ENCODE measurements at places on chromosomes 7 and 10.

DNA sequence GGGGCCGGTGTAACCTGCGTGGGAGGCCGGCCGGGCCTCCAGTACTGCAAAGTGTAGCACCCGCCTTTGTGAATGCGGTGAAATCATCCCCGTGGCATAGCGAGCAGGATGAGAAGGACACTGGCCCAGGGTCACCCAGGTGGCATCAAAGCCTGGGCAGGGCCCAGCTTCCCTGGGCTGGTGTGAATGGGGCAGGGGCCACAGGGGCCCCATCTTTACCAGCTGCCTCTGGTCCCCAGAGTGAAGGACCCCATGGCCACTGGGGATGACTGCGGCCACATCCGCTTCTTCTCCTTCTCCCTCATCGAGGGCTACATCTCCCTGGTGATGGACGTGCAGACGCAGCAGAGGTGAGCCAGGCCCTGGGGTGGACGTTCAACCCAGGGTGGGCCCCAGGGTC lies 53.8 kb downstream of the RCC1L start:
- no peak for DNase-seq

- no peak for DNase-seq
Measured at GRCh38 chr7:22219036-22219435, 137.9 kb downstream of the RAPGEF5 start.

DNA sequence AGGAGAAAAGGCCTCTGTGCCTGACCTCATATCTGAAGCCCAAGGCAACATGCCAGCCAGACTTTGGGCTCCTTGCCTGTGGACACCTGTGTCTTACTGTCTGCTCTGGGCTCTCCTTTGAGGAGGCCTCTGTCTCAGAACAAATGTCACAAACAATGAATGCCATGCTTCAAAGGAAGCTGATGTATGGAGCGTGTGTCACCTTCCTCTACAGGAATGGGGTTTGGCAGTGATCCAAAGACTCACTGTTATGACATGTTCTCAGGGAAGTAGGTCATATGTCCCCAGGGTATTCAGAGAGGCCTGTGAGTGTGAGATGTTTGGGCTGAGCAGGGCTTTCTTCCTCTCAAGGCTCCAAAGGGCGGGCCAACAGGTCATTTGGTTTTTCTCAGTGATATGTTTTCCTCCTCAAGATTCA lies 38.4 kb downstream of the PTPRE start:
- peak; percentile 65 for DNase-seq

GRCh38 chr10:101601541-101601940 lies 13.4 kb downstream of the DPCD start:
- DNase-seq = no peak

- DNase-seq = no peak
Measured at GRCh38 chr10:71009126-71009525, 120.8 kb upstream of the PCBD1 start.

- DNase-seq = no peak
Measured at GRCh38 chr7:94431176-94431575, 36.5 kb downstream of the COL1A2 start.

DNA sequence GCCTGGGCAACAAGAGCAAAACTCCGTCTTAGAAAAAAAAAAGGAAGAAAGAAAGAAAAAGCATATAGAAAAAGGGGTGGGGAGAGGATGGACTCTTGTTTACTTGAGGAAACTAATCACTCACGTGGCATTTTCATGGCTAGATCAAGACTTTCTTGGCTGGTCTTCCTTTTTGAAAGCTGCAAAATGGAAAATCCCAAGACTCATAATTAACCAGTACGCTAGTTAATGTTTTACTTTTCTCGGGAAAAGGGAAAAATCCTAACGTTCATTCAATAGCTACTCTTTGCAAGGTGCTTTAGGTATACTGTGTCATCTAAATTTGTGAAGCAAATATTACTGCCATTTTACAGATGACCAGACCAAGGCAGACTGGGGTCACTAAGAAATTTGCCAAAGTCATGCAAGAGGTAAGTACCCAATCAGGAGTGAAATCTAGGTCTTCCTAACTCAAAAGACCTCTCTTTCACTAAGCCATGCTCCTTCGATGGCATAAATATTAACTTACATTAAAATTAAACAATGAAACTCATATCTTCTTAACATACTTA lies 24.4 kb downstream of the NAPEPLD start:
- DNase-seq = no peak

DNA sequence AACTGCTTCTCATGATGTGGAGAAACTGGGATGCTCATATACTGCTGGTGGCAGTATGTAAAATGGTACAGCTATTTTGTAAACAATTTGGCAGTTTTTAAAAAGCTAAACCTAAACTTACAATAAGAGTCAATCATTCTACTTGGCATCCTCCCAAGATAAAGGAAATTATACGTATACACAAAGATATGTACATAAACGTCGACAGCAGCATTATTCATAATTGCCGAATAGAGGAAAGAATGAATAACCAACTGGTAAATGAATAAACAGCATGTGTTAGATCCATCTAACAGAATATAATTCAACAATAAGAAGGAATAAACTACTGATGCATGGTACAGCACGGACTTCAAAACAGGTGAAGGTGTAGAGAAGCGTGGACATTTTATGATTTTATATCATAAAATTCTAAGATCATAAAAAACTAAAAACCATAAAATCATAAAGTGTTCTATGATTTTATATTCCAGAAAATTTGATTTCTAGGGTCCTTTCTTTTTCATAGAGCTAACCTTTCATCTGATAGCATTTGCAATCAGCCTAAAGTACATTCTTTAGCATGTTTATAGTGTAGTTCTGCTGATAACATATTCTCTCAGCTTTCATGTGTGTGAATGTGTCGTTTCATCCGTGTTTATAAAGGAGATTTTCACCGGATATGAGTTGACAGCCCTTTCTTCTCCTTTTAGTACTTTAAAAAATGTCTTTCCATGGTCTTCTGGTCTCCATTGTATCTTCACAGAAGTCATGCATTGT lies 261.5 kb downstream of the DIP2C start:
- no peak for DNase-seq

DNA sequence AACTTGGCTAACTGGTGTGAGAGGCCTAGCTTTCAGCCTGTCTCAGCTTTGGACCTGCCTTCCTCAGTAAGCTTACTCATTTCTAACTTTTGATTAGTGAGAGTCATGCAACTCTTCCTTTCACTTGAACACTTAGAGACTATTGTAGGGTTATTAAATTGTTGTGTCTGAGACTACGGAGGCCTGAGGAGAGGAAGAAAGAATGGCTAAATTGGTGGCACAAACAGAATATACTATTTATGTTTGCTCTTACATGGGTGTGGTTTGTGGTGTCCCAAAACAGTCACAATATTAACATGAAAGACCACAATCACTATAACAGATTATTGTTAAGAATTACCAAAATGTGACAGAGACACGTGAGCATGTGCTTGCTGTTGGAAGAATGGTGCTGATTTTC lies 82.1 kb downstream of the TRIM24 start:
- no peak for DNase-seq

- DNase-seq = no peak
Measured at GRCh38 chr10:76244061-76244686, 812.8 kb downstream of the LRMDA start.

GRCh38 chr7:71682841-71683781 lies 551.2 kb downstream of the GALNT17 start:
- no peak for DNase-seq

GRCh38 chr10:125152450-125153368 lies 7.7 kb downstream of the CTBP2 start:
- no peak for DNase-seq

DNA sequence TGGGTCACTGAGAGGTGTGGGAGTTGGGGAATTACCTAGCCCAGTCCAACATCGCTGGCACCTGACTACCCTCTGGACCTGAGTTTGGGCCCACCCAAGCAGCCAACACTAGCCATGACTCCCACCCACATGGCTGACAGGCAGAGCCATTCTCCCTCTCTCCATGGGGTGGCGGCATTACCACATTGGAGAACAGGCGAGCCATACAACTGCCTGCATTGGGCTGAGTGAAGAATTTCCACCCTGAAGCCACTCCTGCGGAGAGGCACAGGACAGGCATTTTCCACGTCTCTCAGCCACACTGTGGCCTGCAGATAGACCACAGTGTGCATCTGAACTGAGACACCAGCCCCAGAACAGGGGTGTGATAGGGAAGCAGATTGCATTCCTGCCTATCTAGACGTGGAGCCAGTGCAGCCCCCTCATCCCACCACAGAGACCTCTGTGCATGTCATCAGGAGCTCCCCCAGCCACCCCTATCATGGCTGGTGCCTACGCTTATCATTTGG lies 58.2 kb upstream of the ANTXRL start:
- DNase-seq = peak; percentile 73

Data from AML-193 (cell line).